Activated T-cell treated with anti-CD3 and anti-CD28 coated beads, Interleukin-2, amount 50 U/mL, for 72 hours (primary cell): ENCODE measurements at places on chromosomes 13 and 19.

DNA sequence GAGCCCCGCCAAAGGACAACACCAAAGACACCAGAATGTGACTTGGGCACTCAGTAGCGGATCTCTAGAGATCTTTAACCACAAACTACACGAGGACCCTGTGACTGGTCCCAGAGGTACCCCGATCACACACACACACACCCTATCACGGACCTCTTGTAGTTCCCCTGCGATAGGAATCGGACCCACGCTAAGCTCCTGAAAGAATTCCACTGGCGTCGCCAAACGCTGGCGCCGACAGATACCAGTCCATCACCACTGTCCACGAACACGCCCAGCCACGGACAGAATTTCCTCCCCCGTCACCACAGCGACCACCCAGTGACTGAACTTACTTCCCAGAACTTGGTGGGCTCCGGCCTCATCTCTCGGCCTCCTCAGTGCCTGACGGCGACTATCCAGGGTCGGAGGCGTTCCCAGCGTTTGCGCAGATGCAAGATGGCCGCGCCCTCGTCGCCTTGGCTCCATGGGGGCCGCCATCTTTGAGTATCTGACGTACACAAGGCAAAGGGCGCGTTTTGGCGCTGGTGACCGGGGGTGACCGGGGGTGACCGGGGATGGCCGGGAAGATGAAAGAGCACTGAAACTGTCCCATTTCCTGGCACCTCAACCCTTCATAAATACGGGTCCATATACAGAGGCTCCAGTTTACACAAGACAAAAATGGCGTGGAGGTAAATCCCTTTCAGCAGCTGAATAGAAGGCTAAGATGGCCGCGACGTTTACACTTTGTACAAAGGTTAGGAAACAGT lies at the start of gene ZNF615:
Gene ZNF615, minus strand, starts transcription at position 406 of the 752 bp plus-strand sequence. CDS start 4,500 bp downstream, outside the sequence.
- peak; percentile 89 for DNase-seq
- H3K27ac ChIP-seq, result peak within 1 kb of the TSS; percentile 84
- peaks cover 6% of the 10 kb centered on the region for H3K4me1 ChIP-seq
- no peaks in the 10 kb centered on the region for H3K27me3 ChIP-seq

DNA sequence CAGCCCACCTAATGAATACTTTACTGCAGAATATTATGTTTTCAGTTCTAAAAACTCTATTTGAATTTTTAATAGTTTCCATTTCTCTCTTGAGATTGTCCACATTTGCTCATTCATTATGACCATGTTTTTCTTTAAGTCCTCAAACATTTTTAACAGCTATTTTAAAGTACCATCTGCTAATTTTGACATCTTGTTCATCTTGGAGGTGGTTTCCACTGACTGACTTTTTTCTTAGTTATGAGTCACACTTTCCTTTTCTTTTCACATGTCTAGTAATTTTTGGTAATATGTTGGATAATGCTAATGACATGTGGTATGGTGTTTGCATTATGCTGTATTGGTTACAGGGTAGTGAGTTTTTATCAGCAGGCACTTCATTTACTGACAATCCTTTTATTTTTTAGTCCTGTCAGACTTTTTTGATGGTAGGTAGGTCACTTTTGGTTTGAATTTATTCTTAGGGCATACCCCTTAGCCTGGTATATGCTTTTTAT lies 15.4 kb upstream of the ESD start:
- no peak overlapping the region for H3K4me3 ChIP-seq
- H3K36me3 ChIP-seq, result peaks cover 12% of the 10 kb centered on the region
- H3K4me1 ChIP-seq, result peaks cover 6% of the 10 kb centered on the region
- H3K27ac ChIP-seq, result no peak overlapping the region

DNA sequence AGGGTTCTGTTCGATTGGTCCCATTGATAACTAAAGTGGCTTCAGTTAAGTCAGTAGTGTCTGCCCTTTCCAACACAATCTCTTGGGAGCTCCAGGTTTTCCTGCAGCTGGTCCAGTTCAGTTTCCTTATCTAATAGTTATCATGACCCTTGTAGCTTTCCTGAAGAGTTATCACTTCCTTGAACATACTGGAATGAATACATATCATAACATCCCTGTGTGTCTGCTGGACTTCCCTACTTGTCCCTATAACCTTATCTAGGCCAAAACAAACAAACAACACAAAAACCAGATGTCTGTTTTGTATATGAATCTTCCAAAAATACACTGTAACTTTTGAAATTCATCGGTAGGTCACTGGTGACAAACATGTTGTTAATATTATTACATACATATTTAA lies 167.6 kb downstream of the DCT start:
- no peak overlapping the region for H3K27ac ChIP-seq
- peaks cover 3% of the 10 kb centered on the region for H3K4me1 ChIP-seq
- H3K36me3 ChIP-seq, result no peaks in the 10 kb centered on the region
- H3K27me3 ChIP-seq, result no peaks in the 10 kb centered on the region

DNA sequence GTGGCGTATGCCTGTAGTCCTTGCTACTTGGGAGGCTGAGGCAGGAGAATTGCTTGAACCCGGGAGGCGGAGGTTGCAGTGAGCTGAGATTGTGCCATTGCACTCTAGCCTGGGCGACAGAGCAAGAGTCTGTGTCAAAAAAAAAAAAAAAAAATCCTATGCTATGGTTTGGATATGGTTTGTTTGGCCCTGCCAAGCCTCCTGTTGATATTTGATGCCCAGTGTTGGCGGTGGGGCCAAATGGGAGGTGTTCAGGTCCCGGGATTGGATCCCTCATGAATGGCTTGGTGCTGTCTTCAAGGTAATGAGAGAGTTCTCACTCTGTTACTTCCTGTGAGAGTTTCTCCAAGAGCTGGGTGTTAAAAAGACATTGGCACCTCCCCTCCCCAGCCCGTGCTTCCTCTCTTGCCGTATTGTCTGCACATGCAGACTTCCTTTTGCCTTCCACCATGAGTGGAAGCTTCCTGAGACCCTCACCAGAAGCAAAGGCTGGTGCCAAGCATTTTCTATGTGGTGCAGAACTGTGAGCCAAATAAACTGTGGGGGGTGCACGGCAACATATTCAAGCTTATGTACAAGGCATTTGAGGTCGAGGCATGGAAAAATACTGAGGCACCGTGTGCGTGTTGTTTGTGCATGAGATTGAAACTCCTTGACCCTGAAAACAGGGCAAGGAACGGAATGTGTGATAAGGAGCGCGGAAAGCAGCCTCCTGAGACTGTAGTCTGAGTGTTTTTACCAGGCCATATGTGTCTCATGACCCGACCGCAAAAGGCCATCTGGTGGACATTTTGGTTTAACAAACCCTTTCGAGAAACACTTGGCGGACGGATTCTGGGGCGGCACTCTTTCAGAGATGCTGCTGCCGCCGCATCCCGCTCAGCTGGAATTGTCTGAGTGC lies 7.3 kb downstream of the SIGLEC9 start:
- no peak overlapping the region for H3K27ac ChIP-seq
- no peak for DNase-seq
- H3K27me3 ChIP-seq, result no peaks in the 10 kb centered on the region
- peaks cover 68% of the 10 kb centered on the region for H3K4me1 ChIP-seq

DNA sequence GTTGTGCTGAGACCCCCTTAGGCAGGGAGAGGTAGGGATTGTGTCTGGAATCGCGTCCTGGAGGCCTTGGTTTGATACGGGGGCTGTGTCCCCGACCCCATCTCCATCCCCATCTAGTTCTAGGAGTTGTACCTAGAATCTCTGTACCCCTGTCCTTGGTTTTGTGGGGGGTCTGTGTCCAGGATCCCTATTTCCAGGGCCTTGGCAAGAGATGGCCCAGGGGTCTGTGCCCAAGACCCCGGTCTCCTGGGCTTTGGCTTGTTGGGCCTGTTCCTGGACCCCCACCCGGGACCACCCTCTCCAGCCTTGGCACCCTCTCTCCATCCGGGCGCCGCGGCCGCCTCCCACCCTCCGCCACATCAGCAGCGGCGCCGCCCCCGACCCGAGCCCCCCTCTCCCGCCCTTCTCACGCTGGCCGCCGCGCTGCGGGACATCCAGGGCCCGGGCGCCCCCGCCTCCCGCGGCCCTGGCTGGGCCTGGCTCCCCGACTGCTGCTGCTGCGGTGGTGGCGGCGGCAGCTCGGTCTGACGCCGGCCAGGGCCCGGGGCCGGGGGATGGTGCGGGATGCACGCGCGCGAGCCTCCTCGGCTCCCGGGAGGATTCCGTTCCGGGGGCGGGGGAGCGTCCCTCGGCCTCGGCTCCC lies at the start of gene NUMBL:
Gene NUMBL, minus strand, starts transcription at position 602 of the 643 bp plus-strand sequence. Its CDS starts 168 bp downstream, at position 434.
- no peaks in the 10 kb centered on the region for H3K4me1 ChIP-seq
- no peaks in the 10 kb centered on the region for H3K27me3 ChIP-seq
- DNase-seq, result no peak
- H3K4me3 ChIP-seq, result peak within 1 kb of the TSS; percentile 82
- peak within 1 kb of the TSS; percentile 85 for H3K27ac ChIP-seq
- peaks cover 6% of the 10 kb centered on the region for H3K36me3 ChIP-seq
